ENCODE measurements at places on chromosomes 3 and 15.

GRCh38 chr3:107999215-107999775 is 91.5 kb downstream of the CD47 start:
- DNase-seq, result peak; percentile 78

DNA sequence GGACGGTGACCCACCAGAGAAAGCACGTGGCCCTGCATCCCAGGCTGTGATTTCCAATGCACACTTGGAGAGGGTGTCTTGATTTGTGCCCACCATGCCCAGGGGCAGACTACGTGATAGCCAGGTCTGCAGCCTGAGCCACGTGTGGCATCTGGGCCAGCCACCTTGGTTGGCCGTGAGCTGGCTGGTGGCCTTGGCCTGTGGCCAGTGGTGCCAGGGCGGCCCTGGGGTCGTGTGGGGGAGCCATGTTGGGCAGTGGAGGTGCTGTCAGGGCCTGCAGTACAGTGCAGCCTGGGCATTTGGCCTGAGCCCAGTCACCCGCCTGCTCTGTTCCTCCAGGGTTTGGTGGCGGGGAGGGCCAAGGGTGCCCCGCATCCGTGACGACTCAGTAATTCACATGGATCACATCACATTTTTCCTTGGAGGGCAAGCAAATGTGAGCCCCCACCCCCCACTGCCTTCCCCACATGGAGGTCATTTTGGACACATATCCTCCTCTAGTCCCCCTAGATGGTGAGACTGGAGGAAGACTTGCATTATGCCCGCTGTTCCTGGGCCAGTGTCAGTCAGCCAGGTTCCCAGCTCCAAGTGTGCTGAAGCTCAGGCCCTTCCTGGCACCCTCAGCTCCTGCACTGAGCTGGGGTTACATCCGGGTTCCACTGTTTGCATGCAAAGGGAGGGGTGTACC is 201.4 kb downstream of the UBE3A start:
- DNase-seq, result no peak

DNA sequence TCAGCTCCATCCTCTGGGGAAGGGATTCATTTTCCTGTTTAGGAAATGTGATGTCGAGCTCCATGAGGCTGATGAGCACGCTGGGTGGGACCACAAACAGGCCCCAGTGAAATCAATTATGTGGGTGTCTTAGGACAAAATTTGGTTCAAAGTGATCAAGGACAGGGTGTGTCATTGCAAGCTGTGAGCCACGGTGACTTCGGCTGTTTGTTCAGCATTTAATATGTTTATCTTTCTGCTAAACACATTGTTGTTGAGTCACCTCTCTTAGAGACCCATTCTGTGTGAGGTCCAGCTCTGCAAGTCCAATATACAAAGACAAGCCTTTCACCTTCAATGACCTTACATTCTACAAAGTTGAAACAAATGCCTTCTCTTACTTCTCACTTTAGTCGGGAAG is 41.3 kb downstream of the SSR3 start:
- DNase-seq, result peak; percentile 52

GRCh38 chr3:13015286-13016082 is 57.7 kb downstream of the IQSEC1 start:
- no peak for DNase-seq

DNA sequence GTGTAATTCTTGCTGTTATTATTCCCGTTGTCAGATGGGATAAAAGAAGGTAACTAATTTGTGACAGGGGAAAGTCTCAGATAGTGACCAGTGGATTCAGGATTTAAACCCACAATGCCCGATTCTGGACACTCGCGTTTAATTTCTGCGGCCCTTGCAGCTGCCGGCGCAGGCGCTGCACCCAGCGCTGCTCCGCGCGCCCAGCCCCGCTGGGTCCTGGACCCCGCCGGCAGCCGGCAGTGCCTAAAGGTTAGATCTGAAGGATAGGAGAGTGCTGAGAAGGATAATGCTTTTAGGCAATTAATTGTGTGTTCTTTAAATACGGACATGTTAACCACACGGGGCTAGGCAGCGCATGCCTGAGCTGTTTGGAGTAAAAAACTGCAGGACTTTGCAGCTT is 3.6 kb upstream of the MKRN3 start:
- DNase-seq, result no peak

DNA sequence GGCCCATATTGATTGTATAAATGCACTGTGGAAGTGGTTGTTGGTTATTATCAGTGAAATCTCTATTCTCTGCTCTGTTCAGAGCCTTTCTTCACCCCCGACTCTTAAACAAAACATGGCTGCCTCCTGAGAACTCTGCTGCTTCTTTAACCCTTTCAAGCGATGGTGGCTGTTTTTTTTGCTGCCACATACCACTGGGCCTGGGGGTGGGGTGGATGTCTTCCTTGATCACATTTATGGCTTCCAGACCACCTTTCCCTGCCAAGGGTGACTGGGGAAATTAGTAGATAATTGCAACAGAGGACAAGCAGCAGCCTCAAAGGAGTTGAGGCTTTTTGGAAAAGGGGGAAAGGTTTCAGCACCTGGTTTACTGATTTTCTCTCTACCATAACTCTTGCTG is 32.8 kb downstream of the YEATS2 start:
- no peak for DNase-seq

DNA sequence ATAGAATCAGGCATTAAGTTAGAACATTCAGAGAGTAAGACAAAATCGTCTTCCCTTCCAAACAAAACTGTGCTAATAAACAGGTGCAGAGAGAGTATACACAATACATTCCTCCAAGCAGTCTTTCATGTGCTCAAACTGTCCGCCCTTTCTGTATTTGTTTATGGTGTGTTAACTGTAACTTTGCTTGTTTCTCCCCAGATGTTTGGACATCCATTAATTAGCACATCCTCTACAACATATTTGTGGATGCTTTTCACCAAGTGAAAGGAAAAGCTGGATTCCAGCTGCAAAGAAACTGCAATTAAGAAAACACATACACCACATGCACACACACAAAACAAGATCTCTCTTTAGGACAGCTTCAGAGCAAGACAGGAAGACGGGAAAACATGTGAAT is 912.6 kb downstream of the NTRK3 start:
- no peak for DNase-seq

DNA sequence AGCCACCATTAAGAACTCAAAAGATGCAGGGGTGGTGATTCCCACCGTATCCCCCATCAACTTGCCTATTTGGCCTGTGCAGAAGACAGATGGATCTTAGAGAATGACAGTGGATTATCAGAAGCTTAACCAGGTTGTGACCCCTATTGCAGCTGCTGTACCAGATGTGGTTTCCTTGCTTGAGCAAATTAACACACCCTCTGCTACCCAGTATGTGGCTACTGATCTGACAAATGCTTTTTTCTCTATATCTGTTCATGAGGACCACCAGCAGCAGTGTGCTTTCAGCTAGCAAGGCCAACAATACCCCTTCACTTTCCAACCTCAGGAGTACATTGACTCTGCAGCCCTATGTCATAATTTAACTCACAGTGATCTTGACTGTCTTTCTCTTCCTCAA is 8.6 kb upstream of the MCF2L2 start:
- no peak for DNase-seq

DNA sequence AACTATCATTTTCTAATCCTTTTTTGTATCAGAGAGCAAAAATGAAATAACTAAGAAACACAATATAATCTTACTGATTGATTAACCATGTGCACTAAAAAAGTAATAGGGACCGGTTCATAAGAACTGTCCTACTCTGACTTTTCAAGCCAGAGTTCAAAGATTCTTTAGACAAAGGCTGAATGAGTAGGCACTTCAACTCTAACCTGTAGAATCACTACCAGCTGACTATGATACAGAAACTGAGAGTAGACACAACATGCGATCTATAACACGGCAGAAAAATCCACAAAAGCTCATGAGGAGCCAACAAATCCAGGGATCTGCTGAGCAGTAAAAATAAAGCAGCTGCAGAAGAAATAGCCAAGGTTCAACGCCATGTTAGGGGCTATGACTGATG is 8.9 kb downstream of the COPB2 start:
- no peak for DNase-seq

GRCh38 chr15:67805008-67805665 is 20.2 kb upstream of the SKOR1 start:
- no peak for DNase-seq

- DNase-seq, result no peak
Observed at GRCh38 chr3:27802425-27802824, 80.3 kb upstream of the EOMES start.

GRCh38 chr3:190696777-190697501 is 165.6 kb downstream of the GMNC start:
- DNase-seq, result peak; percentile 65

GRCh38 chr15:69307939-69308338 is 9.2 kb downstream of the PAQR5 start:
- no peak for DNase-seq

GRCh38 chr15:68594533-68595259 is 15.9 kb downstream of the CORO2B start:
- no peak for DNase-seq

- DNase-seq, result no peak
Observed at GRCh38 chr3:126322181-126322967, 34.8 kb downstream of the KLF15 start.

- no peak for DNase-seq
Observed at GRCh38 chr15:47410247-47410646, 307.1 kb upstream of the SEMA6D start.

- DNase-seq, result peak; percentile 6
Observed at GRCh38 chr3:173793963-173794362, 396.4 kb downstream of the NLGN1 start.

GRCh38 chr15:98901434-98902072 is 106.0 kb downstream of the PGPEP1L start:
- no peak for DNase-seq

- peak; percentile 70 for DNase-seq
Observed at GRCh38 chr3:194573680-194574437, 59.4 kb downstream of the TMEM44 start.

GRCh38 chr3:1700650-1701049 is 398.0 kb upstream of the CNTN4 start:
- DNase-seq, result no peak

DNA sequence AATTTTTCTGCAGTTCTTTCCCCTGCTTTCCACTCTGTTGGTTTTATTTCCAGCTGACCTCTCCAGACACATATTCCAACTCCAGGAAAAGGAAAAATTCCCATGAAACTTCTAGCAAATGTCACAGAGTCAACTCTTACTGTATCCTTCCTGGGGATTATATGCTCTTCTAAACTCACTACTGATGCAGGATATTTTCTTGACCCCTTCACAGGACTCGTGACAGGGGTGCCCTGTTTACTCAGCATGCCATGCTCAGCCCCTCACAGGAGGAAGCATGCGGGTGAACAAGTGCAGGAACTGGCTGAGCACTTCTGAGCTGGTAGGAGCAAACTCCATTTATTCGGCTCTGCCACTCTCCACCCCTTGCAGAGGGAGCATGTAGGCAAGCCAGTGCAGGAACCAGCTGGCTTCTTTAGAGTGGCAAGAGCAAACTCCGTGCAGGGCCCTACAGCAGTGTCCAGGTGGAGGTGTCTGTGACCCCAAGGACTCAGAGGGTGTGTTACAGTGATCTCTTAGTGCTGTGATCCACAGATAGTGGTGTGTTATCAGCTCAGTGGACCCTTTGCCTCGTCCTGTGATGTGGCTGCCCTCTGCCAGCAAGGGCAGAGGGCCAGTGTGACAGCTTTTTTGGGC is 413.6 kb upstream of the GRM7 start:
- DNase-seq, result no peak

GRCh38 chr15:25993506-25993905 is 130.4 kb upstream of the ATP10A start:
- no peak for DNase-seq

DNA sequence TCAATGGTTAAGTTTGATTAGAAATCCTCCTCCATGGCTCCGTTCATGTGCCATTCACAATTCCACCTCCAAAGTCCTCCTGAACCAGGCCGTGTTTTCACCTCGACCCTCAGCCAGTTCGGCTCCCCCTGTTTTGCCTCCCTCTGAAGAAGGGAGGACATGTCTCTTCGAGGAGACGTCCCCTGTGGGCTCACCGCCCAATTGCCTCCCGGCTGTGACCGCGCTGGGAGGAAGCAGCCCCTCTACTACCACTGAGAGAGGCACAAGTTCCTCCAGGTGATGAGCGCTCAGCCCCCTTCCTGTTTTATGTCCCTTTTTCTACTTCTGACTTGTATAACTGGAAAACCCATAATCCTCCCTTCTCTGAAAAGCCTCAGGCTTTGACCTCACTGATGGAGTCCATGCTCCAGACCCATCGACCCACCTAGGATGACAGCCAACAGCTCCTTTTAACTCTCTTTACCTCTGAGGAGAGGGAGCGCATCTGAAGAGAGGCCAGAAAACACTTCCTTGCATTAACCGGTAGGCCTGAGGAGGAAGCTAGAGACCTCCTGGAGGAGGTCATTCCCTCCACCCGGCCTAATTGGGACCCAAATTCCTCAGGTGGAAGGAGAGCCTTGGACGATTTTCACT is 4.7 kb downstream of the DET1 start:
- DNase-seq, result no peak

DNA sequence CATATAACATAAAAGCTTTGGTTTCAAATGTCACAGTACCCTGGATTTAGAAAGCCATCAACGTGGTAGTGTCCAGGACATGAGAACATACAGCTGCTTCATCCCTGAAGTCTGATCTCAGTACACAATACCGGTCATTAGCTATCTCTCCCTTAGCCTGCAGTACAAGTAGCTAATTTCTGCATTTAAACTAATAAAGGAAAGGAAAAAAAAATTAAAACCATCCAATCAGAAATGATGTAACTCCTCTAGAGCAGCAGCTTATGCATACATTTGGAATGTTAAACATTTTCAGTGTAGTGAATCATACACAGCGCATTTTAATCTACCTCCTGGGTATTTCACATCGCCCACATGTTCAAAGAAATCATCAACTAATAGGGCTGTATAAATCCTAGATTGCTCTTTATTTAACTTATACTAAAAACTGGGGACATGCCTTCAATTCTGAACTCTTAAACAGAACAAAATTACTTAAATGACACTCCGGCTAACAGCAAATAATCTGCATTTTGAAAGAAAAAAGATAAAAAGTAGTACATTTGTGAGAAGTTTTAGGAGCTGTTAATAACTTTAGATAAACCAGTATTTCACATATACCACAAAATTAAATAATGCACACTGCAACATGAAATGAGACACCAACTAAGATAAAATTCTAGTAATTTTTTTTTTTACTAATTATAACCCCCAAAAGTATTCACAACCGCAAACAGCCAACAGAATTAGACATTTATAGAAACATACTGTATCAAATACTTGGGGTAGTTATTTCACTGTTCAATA is 3.7 kb downstream of the IGF2BP2 start:
- DNase-seq, result peak; percentile 97

GRCh38 chr3:56811546-56812202 is 9.9 kb upstream of the ARHGEF3 start:
- no peak for DNase-seq

Measured in ELR (cell line).